Frontal cortex (tissue), 4 donors: ENCODE measurements at places on chromosomes 11 and 22.

DNA sequence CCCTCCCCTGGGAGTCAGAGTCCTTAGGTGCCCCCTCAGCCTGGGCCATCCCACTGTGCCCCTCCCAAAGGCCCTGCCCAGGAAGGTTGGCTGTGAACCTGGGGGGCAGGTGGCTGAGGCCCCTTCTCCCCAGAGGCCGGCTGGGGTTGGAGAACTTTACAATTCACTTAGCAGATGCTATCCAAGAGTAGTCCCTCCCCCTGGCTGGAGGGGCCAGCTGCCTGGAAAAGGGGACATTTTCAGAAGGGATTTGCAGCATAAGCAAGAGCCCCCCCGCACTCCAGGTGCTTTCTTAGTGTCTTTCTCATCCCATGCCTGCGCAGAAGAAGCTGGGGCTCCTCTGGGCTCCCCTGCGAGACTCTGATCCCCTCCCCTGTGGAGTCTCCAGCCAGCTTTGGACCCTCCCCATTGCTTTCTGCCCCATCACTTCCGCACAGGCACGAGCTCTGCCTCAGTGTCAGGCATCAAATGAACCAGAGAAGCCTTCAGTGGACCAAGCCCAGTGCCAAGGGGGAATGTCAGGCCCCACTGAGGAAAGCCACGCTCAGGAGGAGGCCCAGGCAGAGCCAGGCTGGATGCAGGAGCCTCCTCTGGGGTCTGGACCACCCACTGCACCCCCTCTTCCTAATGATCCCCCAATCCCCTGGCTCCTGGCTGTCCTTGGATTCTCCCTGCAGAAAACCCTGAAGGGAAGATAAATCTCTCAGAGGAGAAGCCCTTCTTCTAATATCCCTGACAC is 3.7 kb downstream of the SSTR3 start:
- no peak for DNase-seq

- no peak for DNase-seq
These were observed 30.0 kb upstream of the TCF20 start for GRCh38 chr22:42300259-42301076.

- DNase-seq = peak; percentile 76
These were observed 13.2 kb downstream of the OTUB1 start for GRCh38 chr11:63999349-64000025.

DNA sequence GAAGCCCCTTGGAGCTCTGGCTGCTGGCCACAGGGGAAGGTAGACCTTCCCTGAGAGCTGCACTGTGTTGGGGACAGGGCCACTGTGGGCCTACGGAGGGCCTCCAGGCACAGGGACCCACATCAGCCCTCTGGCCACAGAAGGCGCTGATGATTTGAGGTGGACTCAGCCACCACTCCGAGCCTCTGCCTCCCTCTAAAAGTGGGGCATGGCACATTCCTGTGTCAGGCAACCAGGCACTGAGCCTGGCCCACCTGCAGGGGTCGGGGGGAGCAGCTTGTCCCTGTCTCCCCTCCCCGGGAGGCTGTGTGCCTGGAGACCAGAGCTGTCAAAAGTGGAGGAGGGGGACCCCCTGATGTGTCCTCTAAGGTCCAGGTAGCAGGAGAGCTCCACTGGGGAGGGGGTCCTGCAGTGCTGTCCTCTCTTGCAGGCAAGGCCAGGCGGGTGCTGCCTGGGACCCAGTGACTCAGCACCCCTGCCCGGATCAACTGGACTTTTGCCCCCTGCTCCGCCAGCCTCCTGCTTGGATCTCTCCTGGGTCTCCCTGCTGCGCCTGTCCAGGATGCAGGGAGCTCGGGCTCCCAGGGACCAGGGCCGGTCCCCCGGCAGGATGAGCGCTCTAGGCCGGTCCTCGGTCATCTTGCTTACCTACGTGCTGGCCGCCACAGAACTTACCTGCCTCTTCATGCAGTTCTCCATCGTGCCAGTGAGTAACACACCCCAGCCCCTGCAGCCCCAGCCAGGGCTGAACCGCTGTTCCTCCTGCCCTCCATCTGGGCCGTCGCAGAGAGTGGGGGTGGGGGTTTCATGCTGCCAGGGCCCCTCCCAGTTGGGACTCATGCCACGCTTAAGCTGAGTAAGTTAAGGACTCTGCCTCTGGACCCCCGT is 17.5 kb upstream of the CDKN1C start:
- no peak for DNase-seq

GRCh38 chr11:17188675-17189074 is 19.1 kb downstream of the PIK3C2A start:
- DNase-seq = no peak

- DNase-seq = no peak
These were observed 824.5 kb upstream of the RAG2 start for GRCh38 chr11:37422511-37422910.

DNA sequence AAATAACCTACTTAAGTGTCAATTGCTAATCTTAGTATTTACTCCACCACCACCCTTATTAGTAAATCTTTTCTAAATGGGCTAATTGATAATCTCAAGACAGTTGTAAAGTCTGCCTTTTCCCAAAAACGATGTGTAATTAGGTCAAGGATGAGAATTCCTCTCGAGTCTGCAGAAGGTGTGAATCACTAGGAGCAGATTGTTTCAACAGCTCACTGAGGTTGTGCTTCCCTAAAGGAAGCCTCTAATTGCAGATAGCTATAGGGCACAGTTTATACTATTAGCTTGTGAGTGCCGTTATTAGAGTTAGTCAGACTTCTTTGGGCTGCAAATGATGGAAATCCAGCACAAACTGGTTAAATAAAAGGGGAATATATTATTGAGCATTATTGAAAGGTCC is 84.9 kb downstream of the C11orf91 start:
- DNase-seq = no peak

DNA sequence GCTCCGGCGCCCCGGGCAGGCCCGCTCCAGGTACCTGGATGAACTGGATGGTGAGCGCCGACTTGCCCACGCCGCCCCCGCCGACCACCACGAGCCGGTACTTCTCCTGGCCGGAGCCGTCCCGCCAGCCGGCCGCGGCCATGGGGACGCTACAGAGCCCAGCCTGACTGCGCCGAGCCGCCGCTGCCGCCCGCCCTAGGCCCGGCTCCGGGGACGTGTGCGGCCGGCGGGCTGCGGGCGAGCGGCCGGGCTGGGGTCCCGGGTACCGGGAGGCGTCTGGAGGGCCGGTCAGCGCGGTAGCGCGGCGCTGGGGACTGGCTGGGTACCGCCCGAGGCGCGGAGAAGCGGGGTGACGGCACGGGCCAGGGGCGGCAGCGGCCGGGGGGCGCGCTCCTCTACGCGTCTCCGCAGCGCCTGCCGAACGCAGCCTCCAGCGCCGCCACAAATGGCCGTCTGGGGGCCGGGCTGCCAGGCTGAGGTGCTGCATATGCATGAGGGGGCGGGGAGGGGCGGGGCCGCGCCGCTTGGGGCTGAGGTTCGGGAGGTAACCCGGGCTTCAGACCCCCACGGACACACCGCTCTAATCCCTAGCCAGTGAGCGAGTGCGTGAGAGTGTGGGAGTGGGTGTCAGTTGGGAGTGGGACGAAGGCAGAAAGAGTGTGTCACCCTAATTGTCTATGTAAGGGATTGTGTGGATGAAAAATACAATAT is at the start of gene RRAS2:
Gene RRAS2, minus strand, starts transcription at position 455 of the 711 bp plus-strand sequence. Its CDS starts 313 bp downstream, at position 142.
- DNase-seq = peak; percentile 58

- no peak for DNase-seq
These were observed 846.2 kb downstream of the BRD1 start for GRCh38 chr22:48981371-48982061.

- no peak for DNase-seq
These were observed 5.6 kb downstream of the KLHDC7B start for GRCh38 chr22:50551160-50551752.

GRCh38 chr11:121515335-121515671 is 62.5 kb upstream of the SORL1-AS1 start:
- no peak for DNase-seq

- no peak for DNase-seq
These were observed 29.4 kb upstream of the LYVE1 start for GRCh38 chr11:10597877-10598351.

- peak; percentile 73 for DNase-seq
These were observed 8.2 kb upstream of the NAP1L4 start for GRCh38 chr11:3000032-3000961.

GRCh38 chr11:73126804-73127480 is 15.2 kb downstream of the FCHSD2 start:
- DNase-seq = no peak

DNA sequence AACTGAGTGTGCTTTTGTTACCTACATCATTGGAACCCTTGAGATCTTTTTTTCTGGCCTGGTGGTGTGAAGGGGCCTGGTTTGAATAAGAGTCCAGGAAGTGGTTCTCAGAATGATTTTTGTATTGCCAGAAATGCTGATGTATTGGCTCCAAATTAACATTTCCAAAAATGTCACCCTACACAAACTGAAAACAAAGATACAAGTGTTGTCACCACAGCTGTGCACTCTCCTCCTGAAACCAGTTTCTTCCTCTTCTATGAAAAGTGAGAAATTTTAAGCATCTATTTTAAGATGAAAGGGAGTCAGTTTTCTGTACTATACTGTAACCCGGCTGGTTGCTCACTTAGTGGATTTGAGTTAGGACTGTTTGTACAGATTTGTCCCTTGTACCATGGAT is 218.8 kb downstream of the PGR start:
- DNase-seq = no peak

- DNase-seq = no peak
These were observed 38.7 kb downstream of the ELFN2 start for GRCh38 chr22:37388538-37388937.

GRCh38 chr11:78270971-78271370 is 82.3 kb downstream of the USP35 start:
- no peak for DNase-seq

DNA sequence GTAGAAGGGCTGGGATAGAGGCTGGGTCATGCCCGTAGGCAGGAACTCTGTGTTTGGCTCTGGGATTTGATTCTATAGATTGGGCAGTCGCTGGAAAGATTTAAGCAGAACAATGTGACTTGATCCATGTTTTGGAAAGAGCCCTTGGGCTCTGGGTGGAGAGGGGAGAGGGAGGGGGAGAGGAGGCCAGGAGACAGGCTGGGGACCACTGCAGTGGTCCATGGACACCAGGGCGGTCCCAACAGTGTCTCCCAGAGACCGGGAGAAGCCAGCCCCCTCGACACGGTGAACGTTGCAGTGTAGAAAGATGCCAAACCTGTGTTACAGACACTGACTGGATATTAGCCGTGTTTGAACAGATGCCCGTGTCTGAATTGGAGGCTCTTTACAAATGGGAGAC is 19.5 kb downstream of the PVALB start:
- no peak for DNase-seq

- no peak for DNase-seq
These were observed 195.5 kb downstream of the C11orf91 start for GRCh38 chr11:33505093-33505492.

DNA sequence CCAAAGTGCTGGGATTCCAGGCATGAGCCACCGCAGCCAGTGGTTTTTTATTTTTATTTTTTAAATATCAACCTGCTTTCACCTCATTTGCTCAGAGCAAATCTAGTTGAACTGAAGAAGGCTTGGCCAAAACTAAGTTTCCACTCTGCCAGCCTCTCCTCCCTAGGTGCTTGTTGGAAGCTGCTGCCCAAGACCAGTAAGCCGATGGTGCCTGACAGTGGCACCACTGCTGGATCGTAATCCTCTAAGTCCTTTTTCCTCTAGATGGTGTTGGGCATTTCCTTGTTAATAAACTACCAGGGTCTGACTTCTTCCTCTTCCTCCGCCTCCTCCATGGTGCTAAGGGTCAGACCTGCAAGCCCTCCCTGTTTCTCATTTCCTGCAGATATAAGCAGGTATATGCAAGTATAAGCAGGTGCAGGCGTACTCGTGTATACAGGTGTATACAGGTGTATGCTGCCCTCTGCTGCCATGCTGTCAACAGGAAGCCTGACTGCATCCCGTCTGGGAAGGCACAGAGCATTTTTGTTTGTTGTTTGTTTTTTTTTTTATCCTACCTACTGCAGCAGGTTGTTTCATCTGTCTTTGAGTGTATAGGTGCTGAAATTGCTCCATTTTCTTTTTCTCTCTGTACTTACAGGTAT is 1.6 kb downstream of the NADSYN1 start:
- DNase-seq = no peak

DNA sequence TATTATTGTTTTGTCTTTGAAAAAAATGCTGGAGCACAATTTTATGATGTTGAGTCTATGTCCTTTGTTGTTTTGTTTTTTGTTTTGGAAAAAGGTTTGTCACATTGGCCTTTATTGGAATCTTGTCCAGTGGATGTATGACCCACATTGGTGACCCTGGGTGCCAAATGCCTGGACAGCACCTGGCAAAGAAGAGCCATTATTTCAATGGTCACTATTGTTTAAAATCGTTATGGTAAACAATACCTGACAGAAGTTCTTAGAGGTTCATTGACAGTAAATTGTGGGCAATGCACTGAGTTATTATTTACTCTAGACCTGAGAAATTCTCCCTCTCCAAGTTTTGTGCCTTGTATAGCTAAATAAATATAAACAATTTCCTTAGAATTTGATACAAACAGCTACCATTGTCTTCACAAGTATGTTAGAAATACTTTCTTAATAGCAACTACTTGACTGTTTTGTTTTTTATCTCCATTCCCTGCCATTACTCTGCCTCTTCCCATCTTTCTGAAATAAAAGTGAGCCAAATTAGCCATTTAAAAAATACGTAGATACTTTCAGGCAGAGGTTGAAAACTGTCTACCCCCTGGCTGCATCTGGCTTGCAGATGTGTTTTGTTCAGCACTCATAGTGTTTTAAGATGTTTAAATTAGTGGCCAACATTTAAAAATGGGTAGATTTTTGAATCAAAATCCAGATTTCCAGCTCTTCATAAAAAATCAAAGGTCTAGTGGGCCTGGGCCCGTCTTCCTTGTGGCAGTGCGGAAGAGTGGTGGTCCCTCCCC is 39.9 kb downstream of the BMAL1 start:
- DNase-seq = no peak

- no peak for DNase-seq
These were observed 74.4 kb downstream of the TNRC6B start for GRCh38 chr22:40252146-40252545.

DNA sequence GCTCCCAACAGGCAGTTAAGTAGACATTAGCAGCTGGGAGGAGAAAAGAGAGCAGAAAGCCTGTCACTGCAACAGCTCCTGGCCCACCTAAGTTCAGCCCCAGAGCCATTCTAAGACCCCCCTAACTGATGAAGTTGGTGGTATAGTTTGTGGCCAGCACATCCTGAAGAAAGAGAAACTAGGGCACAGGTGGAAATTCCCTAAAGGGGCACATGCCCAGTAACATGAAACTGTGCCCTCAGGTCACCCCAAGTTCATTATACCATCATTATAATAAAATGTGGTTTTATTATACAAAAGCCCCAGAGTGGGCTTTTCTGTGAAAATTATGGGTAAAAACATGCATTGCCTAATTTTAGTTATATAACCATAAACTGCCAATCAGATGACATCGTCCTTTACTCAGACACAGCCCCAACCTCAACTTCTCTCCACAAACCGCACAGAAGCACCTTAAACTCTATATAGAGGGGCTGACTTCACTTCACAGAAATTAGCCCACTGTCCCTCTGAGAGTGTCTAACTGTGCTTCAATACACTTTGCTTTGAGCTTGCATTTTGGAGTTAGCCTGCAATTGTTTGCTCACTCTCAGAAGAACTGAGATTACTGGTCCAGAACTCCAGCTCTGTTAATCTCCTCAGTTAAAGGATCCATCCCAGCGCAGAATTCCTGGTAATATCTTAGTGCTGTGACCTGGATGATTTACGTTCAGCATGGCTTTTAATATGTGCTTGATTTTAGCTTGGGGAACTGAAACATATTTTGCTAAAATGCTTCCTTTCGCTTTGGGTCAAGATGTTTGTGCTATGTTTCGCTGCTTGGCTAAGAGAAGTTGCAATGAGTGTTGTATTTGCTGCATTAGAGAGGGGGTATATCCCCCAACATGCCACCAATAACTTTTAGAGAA is 1.8 kb upstream of the APOL3 start:
- no peak for DNase-seq
